Lung (tissue), 17 donors: ENCODE measurements at places on chromosomes 7 and 10. TPM values are rescaled to one million over a fixed set of nuclear protein-coding genes. Genes with fewer than 3 reads are reported as not detected.

Gene ZEB1
- total RNA-seq, result 29.8 TPM

Gene SLC16A9
- 6.0 TPM for total RNA-seq

Gene TOMM7
- 228 TPM for total RNA-seq

Gene UCMA
- not detected for total RNA-seq

Gene IFIT1B
- 0.21 TPM for total RNA-seq

Gene CABCOCO1
- 8.6 TPM for total RNA-seq

Gene HPSE2
- 3.3 TPM for total RNA-seq

Gene INMT
- 200 TPM for total RNA-seq

Gene CDK14
- 32.0 TPM for total RNA-seq

Gene SMO
- total RNA-seq, result 4.6 TPM

Gene CXCL12
- 72.1 TPM for total RNA-seq

Gene PNLIPRP2
- 1.0 TPM for total RNA-seq

Gene ZSCAN25
- 24.0 TPM for total RNA-seq

Gene KIAA1217
- total RNA-seq, result 58.6 TPM

Gene CALHM3
- total RNA-seq, result not detected
